Stimulated activated CD8-positive, alpha-beta memory T cell treated with anti-CD3 and anti-CD28 coated beads, Interleukin-4, amount 100 ng/mL, for 48 hours (primary cell): ENCODE measurements at places on chromosomes 3 and 15.
A peak's percentile ranks its signal among the peaks of the same experiment; 100 is the strongest.

DNA sequence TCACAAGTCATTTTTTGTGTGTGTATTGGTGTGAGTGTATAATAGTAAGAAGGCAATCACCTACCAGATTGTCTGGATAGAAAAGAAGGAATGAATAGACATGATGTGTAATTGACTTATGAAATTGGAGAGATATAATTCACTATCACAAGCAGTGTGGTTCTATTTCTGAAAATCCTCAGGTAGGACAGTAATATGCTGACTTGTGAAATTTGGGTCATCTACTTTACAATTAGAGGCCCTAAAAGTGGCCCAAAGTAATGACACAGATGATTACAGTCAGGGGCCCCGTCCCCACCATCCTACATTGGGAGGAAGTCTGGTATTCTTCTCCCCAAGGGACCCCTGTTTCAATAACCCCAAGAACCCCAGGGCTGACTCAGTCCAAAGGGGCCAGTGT is 73.6 kb upstream of the SELENOK start:
- DNase-seq, result no peak

GRCh38 chr15:39265261-39265660 is 315.6 kb upstream of the THBS1 start:
- DNase-seq, result no peak

DNA sequence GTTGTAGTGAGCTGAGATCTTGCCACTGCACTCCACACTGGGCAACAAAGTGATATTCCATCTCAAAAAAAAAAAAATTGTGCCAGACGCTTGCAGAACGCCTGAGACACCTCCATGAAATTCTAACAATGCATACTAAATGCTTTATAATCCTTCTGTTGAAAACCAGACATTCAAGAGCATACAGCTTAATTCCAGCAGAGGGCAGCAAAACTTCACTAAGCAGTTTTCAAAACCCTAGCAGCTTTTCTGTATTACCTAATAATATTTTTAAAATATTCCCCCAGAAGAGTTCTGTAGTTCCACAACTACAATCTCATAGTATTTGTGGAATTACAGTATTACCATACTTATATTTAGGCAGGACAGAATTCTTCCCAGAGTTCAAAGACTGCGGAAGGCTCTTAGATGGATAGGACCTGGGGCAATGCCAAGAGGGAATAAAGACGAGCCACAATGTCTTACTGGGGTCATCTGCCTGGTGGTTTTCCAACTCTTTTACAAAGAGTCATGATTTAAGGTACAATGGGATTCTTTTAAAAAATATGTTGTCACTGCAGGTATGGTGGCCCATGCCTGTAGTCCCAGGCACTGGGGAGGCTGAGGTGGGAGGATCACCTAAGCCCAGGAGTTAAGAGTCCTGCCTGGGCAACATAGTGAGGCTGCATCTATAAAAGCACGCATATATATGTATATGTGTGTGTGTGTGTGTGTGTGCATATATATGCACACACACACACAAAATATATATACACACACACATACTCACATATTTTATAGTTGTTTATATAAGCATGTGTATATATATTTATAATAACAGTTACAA is 19.6 kb upstream of the TASOR start:
- peak; percentile 50 for DNase-seq

GRCh38 chr3:9416139-9416780 is 18.8 kb downstream of the SETD5 start:
- DNase-seq, result no peak

- no peak for DNase-seq
Observed at GRCh38 chr3:103960819-103961218, 1405.9 kb upstream of the ALCAM start.

DNA sequence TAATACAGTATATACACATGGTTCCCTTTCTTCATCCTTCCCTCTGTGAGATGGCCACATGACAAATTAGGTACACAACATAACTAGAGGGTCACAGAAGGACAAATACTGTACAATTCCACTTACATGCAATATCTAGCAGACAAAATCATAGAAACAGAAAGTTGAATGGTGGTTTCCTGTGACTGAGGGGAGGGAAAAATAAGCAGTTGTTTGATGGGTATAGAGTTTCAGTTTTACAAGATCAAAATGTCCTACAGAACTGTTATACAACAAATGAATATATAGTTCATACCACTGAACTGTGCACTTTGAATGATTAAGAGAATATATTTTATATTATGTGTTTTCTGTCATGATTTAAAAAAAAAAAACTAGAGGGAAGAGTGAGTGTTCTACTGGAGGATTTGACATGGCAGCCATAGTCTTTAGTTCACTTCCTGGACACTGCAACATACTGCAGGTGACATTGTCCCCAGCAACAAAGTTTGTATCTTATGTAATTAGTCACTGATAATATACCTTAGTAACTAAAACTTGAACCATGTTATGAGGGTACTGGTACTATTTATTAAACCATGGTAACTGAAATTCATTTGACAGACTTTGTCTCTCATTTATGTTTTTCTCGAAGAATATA is 37.2 kb downstream of the CCDC54 start:
- no peak for DNase-seq

GRCh38 chr3:123629747-123630047 is 44.8 kb upstream of the HACD2 start:
- DNase-seq, result no peak

DNA sequence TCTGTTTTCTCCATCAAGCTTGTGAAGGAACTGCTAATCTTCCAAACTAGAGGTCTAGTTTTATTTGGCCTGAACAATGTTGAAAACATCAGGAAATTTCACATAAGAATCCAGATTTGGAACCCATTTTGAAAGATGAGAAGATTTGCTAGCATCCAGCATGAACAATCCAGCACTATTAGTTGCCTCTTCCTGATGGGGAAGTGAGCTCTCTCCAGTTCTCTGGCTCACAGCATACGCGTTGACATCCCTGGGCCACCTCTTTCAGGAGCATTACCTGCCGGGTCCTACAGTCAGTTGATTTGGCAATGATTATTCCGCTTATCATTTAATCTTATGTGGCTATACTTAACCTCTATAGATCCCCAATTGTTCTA is 10.9 kb downstream of the GPR87 start:
- DNase-seq, result no peak

DNA sequence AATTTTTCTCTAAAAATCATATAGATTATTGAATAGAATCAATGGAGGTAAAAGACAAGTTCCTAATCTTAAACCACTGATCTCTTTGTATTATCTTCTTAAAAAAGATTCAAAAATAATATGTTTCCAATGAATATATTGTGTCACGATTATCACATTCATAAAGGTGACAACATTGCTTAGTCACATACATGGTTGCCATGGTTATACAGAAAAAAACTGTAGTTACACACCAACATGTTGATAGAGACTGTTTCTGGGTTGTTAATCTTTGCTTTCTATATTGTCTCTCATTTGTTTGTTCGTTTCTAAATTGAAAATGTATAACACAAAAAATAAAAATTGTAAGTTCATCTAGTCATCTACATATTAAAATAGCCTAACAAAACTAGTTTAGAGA is 376.0 kb upstream of the ALCAM start:
- no peak for DNase-seq

DNA sequence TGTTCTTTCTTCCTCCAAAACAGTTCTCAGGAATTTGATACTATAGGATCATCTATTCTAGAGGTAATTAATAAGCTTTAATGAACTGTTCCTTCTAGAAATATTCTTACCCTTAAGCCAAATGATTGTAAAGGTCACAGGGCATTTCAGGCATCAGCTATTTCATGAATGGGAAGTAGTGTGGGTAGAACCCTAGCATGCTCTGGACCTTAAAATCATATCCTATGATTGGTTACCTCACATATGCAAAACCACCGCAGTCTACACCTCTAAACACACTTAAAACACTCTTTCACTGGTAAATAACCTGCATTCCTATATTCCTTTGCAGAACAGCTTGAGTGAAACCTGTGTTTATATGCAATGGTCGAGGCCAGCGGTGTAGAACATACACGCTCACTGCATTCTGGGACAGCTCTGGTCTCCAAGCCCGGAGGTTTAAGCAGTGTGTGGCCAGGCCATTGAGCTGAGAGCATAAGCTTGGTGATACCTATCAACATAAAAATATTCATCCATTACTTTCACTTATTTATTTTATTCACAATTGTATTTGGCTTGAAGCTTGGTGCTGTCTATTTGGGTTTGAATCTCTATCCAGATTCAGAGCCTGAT is 87.7 kb upstream of the RASGRP1 start:
- no peak for DNase-seq

DNA sequence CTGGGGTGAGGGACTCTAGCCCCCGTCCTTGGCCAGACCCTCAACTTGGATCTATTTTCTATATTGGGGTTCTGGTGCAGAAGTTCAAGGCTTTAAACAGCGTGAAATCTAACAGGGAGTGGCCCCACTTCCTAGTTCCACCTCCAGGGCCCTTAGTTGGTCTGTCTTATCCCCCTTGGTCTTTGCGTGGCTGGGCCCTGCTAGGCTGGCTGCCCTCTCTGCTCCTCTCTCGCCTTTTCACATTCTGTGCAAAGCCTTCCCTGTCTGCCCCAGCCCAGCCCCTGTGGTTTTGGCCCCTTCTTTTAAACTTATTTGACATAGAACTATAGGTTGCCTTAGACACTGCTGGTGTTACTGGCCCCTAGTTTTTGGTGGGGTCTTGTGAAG is 5.6 kb downstream of the PPCDC start:
- DNase-seq, result no peak

GRCh38 chr3:11574981-11575669 is 68.6 kb downstream of the VGLL4 start:
- no peak for DNase-seq

DNA sequence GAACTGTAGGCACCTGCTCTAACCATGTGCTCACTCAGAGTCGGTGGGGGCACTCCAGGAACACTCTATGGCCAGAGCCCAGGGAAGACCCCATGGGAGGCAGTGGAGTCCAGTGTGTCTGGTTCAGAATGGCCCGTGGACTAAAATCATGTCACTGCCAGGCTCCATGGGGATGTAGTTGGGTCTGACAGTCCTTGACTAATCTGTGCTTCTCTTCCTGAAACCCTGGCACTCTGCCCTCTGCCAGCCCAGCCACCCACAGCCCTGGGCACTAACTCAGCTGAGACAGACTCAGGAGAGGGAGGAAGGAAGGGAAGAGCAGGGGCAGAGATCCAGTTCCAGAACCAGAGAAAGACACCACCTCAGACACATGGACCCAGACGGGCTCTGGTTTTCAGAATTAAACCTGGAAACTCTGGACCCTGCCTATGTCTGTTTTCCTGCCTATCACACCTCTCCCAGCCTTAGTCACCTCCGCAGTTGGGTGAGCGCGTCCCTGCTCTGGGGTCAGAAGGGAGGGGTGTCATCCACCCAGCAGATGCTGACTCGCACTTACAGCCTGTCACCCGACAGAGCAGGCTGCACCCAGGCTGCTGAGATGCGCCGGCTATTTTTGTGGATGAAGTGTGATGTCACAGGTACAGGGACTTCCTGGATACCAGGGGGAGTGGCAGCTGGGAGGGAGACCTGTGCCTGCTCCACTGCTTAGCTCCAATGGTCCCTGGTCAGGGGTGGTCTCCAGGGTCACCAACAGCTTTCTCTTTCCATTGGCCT is 56.8 kb upstream of the INSYN1 start:
- DNase-seq, result no peak

- DNase-seq, result no peak
Observed at GRCh38 chr15:69501456-69501855, 48.8 kb downstream of the RPLP1 start.

DNA sequence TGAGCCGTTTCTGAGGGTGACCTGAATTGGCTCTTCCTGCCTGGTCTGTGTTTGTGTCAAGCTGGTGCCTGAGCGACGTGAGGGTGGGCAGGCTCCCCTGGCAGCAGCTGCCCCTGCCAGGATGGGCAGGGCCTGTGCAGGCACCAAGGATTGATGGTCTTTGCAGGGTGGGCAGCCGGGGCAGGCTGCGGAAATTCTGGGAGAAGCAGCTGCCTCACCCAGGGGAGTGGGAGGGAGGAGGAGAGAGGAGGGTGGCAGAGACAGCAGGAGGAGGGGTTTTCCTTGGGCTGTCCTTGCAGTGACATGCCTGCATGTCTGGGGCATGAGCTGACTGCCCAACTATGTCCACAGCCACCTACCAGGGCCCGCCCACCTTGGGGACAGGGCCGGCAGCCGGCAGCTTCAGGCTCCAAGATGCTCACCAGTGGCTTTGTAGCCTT is 27.9 kb upstream of the SLC6A6 start:
- DNase-seq, result no peak

GRCh38 chr15:28100516-28101195 is 1.5 kb upstream of the OCA2 start:
- DNase-seq, result no peak

DNA sequence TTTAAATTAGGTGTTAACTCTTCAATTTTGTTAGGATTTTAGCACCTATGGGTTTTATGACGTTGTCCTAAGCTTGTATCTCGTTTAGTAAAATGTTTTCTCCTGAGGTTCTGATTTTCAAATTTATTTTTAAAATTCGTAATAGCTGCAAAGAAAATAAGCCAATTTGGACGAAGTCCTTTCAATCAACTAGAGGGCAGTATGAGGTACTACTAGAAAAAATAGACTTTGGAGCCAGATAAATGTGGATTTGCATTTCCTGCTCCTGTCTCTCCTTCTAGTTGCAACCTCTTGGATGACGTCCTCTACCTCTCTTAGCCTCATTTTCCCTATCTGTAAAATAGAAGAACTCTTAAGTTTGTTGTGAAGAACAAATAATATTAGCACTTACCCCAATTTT is 81.1 kb downstream of the SLTM start:
- no peak for DNase-seq

DNA sequence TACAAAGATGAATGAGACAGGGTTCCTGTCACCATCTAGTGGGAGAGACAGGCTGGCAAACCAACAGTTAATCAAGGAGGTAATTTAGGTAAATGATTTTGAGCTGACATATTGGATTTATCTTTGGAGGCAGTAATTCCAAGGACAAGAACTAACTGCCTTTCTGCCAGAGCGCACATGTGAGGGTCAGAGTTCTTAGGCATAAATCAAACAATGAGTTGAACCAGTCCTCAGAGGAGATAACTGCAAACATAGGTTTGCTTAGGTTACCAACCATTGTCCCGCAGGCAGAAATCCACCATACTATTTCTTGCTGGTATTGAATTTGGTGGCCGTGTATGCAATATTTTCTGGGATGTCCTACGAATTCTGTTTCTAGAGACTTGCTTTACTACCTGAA is 14.2 kb upstream of the PPP1R2 start:
- DNase-seq, result no peak

- DNase-seq, result no peak
Observed at GRCh38 chr3:122493296-122493695, 21.4 kb downstream of the KPNA1 start.

DNA sequence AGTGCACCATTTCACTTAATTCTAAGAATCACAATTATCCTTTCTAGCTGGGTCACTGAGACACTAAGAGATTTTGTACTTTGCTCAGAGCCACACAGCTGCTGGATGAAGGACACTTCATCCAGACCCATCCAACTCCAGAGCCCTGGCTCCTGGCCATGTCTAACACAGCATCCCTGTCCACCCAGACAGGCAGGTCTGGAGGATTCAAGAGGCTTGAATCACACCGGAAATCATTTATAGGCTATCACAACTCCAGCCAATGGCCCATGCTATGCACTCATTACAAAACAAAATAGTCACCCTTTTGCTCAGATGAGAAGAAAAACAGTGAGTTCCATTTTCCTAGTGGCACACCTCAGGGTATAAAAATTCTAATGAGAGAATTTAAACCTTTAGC is 198.2 kb upstream of the LMCD1 start:
- DNase-seq, result no peak

GRCh38 chr3:40097131-40098117 is 212.1 kb upstream of the EIF1B start:
- no peak for DNase-seq

- no peak for DNase-seq
Observed at GRCh38 chr3:81684751-81685395, 76.6 kb downstream of the GBE1 start.

GRCh38 chr15:63166219-63166618 is 8.9 kb upstream of the RPS27L start:
- DNase-seq, result no peak
